Breast epithelium (tissue), 4 donors: ENCODE measurements at places on chromosomes 7 and 10. TPM values are rescaled to one million over a fixed set of nuclear protein-coding genes. Genes with fewer than 3 reads are reported as not detected.

GPR146 gene
- 43.6 TPM for total RNA-seq

NUTM2B gene
- 0.59 TPM for total RNA-seq

VSTM4 gene
- total RNA-seq, result 8.5 TPM

GRCh38 chr7:55132550-55132889 is 113.7 kb downstream of the EGFR start:
- no peak for DNase-seq

DNA sequence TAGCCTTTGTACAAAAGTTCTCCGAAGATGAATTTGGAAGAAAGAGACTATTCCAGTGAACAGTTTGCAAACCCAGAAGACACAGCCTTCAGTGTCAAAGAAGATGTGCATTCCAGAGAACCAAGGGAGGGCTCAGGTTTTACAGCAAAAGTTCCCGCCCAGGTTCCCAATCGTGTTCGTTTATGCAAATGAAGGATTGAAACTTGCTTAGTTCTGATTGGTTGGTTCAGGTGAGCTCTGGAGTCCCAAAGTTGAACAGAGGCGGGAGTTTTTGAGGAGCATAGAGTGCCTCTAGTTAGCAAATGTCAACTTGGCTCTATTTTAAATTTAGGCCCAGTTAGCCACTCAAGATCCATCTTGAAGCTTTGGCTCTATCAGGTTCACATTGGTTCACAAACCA is 51.3 kb downstream of the TMEM270 start:
- DNase-seq, result no peak

DNA sequence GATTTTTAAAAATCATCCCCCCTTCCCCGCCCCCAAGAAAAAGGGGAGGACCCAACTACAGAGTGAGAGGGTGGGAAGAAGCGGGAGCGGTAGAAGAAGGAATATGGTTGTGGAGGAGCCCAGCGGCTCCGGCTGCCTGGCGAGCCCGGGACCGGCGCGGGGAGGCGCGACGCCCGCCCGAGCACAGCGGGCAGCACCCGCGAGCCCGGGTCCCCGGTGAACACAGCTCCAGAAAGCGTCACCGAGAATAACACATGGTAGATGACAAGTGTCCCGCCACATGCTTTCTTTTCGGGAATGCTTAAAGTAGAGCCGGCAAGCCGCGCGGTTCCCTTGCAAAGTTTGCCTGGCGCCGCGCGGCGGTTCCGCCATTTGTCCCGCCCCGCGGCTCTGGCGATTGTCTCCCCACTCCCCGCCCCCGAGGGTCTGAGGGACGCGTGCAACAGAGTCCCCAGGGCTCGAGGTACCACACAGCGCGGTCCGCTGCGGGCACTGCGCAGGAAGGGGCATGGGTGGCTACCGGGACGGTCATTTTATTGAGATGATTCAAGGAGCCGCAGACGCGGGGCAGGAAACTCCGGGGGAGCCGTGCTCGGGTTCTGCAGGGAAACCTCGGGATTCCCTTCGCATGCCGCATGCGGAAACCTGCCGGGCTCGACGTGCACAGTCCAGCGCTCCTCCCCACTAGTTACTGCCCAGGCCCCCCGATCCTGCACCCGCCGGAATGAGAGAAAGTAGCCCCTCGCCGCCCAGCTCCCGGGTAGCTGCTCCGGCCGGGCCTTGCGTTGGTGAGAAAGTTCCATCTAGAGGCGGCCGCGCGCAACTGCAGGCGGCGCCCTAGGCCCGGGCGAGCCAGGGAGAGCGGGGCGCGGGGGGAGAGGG is 781 bp upstream of the GRM8 start:
- no peak for DNase-seq

- no peak for DNase-seq
Measured at GRCh38 chr7:110974441-110974840, 116.5 kb upstream of the LRRN3 start.

GRCh38 chr10:130820880-130821482 is 490.5 kb downstream of the TCERG1L start:
- DNase-seq, result no peak

- DNase-seq, result no peak
Measured at GRCh38 chr7:155337946-155338631, 40.4 kb downstream of the INSIG1 start.

- DNase-seq, result no peak
Measured at GRCh38 chr7:10912077-10912476, 61.6 kb upstream of the PHF14 start.

GRCh38 chr7:156192921-156193320 is 380.7 kb upstream of the SHH start:
- DNase-seq, result no peak

GRCh38 chr7:131231381-131232220 is 96.1 kb upstream of the MKLN1 start:
- no peak for DNase-seq
